Hepatocyte (in vitro differentiated cells): ENCODE measurements at places on chromosomes 3 and 15.

DNA sequence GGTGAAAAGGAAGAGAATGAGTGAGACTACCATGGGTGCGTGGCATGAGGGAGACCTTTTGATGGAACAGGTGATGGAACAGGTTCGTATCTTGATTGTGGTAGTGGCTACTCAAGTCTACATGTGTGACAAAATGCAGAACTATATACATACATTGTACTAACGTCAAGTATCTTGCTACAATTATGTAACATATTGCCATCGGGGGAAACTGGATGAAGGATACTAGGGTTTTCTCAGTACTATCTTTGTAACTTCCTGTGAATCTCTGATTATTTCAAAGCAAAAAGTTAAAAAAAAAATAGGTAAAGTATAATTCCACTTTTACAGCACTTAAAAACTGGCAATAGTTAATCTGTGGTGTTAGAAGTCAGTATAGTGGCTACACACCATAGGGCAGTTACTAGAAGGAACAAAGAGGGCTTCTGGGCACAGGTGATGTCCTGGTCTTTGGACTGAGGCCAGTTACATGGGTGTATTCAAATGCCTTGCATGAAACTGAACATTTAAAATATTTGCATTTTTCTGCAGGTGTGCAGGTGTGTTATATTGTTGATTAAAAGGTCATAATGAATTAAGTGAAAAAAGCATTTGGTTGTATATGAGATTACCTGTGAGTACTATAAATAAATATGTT lies 61.4 kb downstream of the LRRK1 start:
- no peak overlapping the region for H3K4me3 ChIP-seq
- H3K27ac ChIP-seq, result no peak overlapping the region
- no peak for DNase-seq
- H3K36me3 ChIP-seq, result no peaks in the 10 kb centered on the region
- peaks cover 19% of the 10 kb centered on the region for H3K27me3 ChIP-seq

GRCh38 chr3:105853801-105854432 lies 14.9 kb downstream of the CBLB start:
- no peaks in the 10 kb centered on the region for H3K27me3 ChIP-seq
- H3K27ac ChIP-seq, result no peak overlapping the region
- H3K4me3 ChIP-seq, result no peak overlapping the region
- no peak for DNase-seq

DNA sequence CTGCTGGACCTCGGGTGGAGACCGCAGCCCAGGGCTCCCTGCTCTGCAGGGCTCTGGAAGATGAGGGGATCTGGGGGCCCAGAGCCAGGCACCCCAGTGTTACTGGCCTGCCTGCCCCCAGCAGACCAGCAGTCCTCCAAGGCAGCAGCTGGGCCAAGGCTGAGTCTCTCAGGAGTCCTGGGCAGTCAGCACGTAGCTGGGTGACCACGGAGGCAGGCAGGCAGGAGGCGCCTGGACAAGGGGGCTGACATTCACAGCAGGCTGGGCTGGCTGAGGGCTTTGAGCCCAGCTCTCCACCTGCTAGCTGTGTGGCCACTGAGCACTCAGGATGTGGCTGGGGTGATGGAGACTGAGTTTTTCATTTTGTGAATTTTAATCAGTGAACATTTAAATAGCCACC lies 67.9 kb downstream of the IQSEC1 start:
- H3K27ac ChIP-seq, result no peak overlapping the region
- no peak for DNase-seq
- no peaks in the 10 kb centered on the region for H3K36me3 ChIP-seq
- H3K4me3 ChIP-seq, result no peak overlapping the region

GRCh38 chr3:110526777-110527727 lies 544.6 kb upstream of the NECTIN3 start:
- peaks cover 8% of the 10 kb centered on the region for H3K4me1 ChIP-seq
- peak; percentile 69 for DNase-seq
- H3K4me3 ChIP-seq, result no peak overlapping the region
- no peaks in the 10 kb centered on the region for H3K36me3 ChIP-seq
- peak overlapping the region; percentile 76 for H3K27ac ChIP-seq

DNA sequence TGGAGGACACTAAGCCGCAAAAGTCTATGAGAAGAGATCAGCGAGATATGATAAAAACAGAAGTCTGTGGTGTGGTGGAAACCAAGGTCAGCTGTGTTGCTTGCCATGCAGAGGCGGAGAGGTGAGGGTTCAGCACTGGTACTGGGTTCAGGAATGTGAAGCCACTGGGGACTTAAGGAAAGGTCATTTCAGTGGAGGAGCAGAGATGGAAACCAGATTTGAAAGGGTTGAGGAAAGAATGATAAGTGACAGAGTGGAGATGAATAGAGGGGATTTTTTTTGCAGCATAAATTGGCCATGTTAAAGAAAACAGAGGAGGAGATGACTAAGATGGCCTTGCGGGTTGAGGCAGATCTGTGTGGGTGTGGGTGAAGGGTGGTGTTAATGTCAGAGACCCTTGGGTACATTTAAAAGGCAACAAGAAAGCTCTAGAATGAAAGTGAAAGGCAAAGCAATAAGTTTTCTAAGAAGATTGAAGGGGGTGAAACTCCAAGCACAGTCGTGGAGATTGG lies 265.5 kb downstream of the ADAMTSL3 start:
- no peak overlapping the region for H3K4me3 ChIP-seq
- H3K4me1 ChIP-seq, result no peaks in the 10 kb centered on the region
- no peak overlapping the region for H3K27ac ChIP-seq

GRCh38 chr3:94935738-94936580 lies 873.1 kb downstream of the NSUN3 start:
- H3K27me3 ChIP-seq, result no peaks in the 10 kb centered on the region
- no peak overlapping the region for H3K4me3 ChIP-seq

DNA sequence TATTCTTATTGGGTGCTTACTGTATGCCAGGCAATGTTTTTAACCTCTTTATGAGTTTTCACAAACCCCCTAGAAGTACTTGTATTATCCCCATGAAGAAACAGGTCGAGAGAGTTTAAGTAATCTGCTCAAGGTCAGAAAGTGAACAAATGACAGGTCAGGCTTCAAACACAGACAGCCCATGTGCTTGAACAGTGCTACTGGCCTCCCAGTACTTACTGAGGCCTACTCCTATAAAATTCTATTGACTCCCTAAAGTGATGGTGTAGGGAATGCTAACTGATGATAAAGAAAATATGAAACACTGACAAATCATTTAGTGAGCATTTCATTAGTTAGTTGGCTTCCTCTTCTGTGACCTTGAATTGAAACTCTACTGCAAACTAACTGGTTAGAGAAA lies 4.2 kb upstream of the CNBP start:
- DNase-seq, result no peak
- H3K27me3 ChIP-seq, result no peaks in the 10 kb centered on the region
- peaks cover 11% of the 10 kb centered on the region for H3K4me1 ChIP-seq
- no peak overlapping the region for H3K4me3 ChIP-seq
- H3K27ac ChIP-seq, result no peak overlapping the region

DNA sequence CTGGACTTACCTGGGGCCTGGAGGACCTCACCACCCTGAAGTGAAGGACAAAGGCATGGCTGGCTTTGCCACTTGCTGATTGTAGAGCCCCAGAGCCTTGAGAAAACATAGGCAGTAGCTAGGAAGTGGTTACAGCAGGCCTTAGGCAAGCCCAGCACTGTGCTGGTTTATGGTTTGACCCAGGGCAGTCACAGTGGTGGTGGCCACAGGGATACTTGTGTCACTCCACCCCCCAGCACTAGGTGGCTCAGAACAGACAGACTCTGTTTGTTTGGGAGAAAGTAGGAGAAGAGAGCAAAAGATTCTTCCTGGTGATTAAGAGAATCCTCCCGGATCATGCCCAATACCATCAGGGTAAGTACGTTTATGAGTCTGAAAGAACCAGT lies 13.2 kb upstream of the COL8A1 start:
- H3K27ac ChIP-seq, result no peak overlapping the region
- H3K36me3 ChIP-seq, result no peaks in the 10 kb centered on the region
- no peak overlapping the region for H3K4me3 ChIP-seq
- DNase-seq, result no peak

DNA sequence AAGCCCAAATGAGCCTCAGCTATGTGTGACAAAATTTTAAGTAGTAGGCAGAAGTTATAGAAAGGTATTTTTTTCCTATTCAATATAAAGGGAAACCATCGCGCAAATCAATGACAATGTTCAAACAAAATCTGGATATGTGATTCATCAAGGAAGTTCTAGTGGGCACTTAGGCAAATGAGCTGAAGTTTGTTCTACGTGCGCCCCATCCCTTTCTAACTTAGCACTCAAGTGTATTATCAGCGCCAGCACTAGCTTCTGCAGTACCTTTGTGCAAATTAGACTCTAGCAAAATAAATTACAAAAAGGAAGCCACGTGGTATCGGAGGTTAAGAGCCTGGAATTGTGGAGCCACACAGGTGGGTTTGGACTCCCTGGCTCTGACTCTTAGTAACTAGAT lies 91.1 kb downstream of the TBL1XR1 start:
- no peaks in the 10 kb centered on the region for H3K27me3 ChIP-seq
- no peak for DNase-seq
- H3K4me3 ChIP-seq, result no peak overlapping the region
- peaks cover 32% of the 10 kb centered on the region for H3K4me1 ChIP-seq
- no peak overlapping the region for H3K27ac ChIP-seq

DNA sequence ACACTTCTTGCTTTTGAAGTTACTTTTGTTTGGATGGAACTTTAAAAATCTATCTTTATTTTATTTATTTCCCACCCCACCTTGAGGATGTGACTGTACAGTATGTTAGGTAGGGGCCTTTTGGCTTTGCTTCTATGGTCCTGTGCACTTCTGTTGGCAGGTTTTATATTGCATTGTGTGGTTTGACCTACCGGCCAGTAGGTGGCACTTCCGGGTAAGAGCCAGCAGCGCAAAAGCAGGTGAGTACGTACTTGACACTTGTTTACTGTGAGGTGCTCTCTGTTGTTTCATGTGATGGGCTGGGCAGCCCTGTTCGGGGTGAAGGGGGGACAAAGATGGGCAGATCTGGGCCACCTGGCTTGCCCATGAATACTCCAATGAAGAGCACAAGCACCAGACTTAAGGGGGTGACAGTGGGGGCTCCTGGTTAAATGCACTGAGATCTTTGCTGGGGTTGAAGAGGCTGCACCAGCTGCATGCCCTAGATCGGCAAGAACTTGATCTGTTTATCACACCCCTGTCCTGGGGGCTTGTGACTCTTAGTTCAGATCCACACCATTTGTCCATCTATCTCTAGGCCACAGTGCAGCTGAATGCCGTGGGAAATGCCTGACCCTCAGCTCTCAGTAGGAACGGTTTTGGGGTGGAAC lies 131.6 kb downstream of the NLGN1 start:
- no peaks in the 10 kb centered on the region for H3K36me3 ChIP-seq
- no peak overlapping the region for H3K4me3 ChIP-seq
- H3K4me1 ChIP-seq, result no peaks in the 10 kb centered on the region
- no peaks in the 10 kb centered on the region for H3K27me3 ChIP-seq

- no peaks in the 10 kb centered on the region for H3K36me3 ChIP-seq
- no peaks in the 10 kb centered on the region for H3K27me3 ChIP-seq
- no peak overlapping the region for H3K27ac ChIP-seq
- DNase-seq, result no peak
- peaks cover 5% of the 10 kb centered on the region for H3K4me1 ChIP-seq
These were observed 94.7 kb downstream of the LRRC28 start for GRCh38 chr15:99345832-99346462.

DNA sequence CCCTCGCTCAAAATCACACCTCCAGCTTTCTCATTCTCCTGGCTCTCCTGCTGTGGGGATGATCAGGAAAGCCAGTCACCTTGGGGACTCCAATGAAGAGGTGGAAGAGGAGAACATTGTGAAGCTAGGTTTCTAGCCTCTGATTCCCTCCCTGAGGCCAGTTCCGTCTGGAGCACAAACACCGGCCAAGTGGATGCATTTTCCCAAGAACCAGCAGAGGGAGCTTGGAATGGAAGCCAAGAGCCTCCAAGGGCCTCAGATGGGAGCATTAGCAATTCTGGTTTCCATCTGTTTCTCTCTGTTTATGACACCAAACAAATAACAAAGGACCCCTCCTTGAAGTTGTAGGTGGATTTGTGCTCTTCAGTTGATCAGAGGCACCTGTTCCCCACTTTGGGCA lies 40.6 kb upstream of the NMNAT3 start:
- no peak overlapping the region for H3K27ac ChIP-seq
- no peaks in the 10 kb centered on the region for H3K4me1 ChIP-seq
- peaks cover 5% of the 10 kb centered on the region for H3K27me3 ChIP-seq
- H3K4me3 ChIP-seq, result no peak overlapping the region

DNA sequence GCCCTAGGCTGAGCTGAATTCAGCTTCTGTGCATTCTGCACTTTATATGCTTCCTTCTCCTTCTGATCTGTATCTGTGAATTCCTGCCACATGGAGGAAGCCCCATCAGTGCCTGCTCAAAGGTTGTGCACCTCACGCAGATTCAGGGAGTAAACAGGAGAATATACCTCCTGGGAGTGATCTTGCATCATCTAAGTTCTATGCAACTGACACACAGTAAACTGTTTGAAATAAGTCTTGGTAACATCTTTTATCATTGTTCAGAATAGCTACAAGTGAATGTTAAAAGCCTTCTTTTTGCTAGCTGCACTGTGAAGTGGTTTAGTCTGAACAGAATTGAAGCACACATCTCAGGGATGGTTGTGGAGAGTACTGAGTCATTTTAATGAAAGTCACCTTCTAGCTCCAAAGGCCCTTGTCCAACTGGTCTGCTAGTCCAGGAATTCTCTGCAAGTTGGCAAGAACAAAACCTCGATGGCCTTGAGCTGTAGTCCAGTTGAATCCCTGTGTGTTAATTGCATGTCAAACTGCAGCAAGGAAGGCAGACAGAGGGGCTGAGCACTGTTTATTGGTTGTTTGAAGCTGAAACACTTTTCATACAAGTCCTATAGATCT lies 215.0 kb downstream of the WNT5A start:
- no peaks in the 10 kb centered on the region for H3K36me3 ChIP-seq
- DNase-seq, result no peak
- no peaks in the 10 kb centered on the region for H3K27me3 ChIP-seq
- H3K4me1 ChIP-seq, result no peaks in the 10 kb centered on the region
- no peak overlapping the region for H3K4me3 ChIP-seq

- peak overlapping the region; percentile 67 for H3K4me3 ChIP-seq
- peaks cover 27% of the 10 kb centered on the region for H3K27me3 ChIP-seq
- DNase-seq, result peak; percentile 72
- no peaks in the 10 kb centered on the region for H3K36me3 ChIP-seq
These were observed 66.3 kb downstream of the ISG20 start for GRCh38 chr15:88704791-88705768.

DNA sequence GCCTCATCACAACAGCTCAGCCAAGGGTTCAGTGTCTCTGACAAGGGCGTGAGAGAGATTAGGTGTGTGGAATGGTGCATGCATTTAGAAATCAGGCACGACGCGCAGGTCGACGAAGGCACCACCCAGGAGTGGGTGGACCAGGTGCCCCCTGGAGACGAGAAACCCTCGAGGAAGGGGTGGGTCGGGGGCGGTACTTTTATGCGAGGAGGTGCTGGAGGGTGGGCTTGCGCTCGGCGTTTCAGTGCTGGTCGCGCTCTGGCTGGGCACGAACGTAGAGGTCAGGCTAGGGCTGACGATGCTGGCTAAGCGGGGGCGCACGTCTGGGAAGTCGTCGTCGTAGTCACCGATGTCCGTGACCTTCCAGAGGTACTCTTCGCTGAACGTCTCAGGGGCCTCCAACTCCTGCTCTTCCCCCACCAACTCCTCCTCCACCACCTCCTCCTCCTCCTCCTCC lies 393 bp downstream of the ERICH6 start:
- peak overlapping the region; percentile 16 for H3K27ac ChIP-seq
- peaks cover 4% of the 10 kb centered on the region for H3K4me1 ChIP-seq
- no peaks in the 10 kb centered on the region for H3K27me3 ChIP-seq
- peak overlapping the region; percentile 3 for H3K4me3 ChIP-seq
- H3K36me3 ChIP-seq, result no peaks in the 10 kb centered on the region
- no peak for DNase-seq
